ENCODE measurements at places on chromosomes 16 and 17.

DNA sequence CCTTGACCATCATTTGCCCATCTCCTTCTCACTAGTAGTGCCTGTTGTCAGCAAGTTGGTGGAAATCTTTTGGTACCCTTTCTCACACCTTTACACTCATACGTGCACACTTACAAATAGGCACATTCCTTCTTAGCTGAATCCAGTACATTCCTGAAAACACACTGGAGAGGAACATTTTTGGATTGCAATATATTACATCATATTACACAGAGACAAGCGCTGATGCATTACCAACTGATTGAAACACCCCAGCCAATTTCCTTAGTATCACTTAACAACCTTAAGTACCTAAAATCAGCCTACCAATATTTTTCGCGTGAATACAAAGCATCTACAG, 64.1 kb downstream of the PLCG2 start:
- DNase-seq = no peak

GRCh38 chr16:79658301-79659033, 57.9 kb upstream of the MAF start:
- DNase-seq = no peak

DNA sequence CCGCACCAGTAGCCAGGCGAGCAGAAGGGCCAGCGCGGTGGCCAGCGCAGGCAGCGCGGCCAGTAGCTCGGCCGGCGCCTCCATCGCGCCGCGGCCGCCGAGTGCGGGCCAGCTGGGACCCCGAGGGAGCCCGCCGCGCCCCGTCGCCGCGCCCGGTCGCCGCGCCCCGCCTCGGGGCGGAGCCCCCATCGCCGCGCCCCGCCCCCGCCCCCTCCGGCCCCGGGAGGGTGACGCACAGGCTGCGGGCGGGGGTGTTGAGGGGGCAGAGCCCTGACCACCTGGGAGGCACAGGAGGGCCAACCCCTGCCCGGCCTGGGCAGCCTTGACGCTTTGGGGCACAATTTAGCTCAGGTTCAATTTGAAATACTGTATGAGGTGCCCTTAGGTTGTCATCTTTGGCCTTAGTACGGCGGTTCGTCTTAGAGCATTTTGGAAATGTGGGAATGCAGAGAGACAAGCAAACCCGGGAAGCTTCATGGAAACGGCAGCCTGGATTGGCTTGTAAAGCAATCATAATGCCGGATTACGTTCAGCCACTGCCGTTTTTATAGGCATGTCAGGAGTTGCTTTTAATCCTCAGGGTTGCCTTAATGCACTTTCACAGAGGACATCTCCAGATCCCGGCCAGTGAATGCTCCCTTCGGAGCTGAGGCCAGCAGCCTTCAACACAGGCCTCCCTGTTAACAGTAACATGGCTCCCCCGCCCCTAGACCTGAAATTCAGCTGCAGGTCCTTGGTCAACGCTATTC, at the start of gene MXRA7:
Gene MXRA7, minus strand, starts transcription at position 103 of the 749 bp plus-strand sequence. Its CDS starts 19 bp downstream, at position 84.
- DNase-seq = peak; percentile 67

DNA sequence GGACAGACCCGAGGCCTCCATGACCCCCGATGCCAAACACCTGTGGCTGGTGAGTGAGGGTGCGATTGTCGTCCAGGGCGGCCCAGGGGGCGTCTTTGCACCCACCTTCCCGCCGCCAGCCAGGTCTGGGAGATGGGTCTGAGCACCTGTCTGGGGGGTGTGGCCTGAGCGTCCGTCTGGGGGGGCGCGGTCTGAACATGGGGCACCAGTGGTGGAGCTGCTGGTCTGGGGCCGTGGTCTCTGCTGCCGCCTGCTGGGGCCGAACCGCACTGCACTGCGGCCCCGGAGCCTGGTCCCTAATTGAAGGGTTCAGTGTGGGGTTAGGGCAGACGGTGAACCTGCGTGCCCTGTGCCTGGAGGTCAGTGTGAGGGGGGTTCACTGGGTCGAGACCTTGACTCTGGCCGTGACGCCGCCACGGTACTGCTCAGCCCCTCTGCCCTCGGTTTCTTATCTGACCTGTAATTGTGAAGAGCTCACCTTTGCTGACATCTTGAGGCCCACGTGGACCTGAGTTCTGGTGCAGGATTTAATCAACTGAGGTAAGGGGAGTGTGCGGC, 12.6 kb upstream of the TCF25 start:
- DNase-seq = peak; percentile 71

DNA sequence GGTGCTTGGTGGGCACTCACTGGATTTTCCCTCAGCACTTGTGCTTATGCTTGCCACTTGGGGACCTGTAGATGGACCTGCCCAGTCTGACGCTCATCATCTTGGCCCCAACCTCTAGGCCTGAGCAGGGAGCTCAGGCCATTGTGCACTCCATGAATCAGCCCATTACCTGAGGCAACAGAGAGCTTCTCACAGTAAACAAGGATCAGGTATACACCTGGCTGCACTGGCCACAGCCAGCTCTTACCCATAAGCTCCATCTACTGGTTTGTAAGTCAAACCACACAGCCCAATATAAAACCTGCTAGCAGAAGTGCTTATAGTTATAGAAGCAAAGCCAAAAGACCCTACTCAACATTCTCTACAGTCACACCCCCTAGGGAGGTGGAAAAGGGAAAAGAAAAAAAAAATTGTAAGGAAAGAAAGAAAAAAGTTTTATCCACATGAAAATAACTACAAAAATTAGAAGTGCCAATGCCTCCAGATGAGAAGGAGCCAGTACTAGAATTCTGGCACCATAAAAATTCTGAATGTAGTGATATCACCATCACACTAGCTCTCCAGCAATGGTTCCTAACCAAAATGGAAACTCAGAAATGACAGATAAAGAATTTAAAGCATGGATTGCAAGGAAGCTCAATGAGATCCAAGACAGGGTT, 87.8 kb upstream of the CDH5 start:
- DNase-seq = no peak
